ENCODE measurements at places on chromosomes 3 and 15. TPM values are rescaled to one million over a fixed set of nuclear protein-coding genes. Genes with fewer than 3 reads are reported as not detected.

ROPN1 gene
- total RNA-seq: not detected

STRA6 gene
- not detected for total RNA-seq

APEH gene
- 113 TPM for total RNA-seq

CRABP1 gene
- not detected for total RNA-seq

MCTP2 gene
- 2.1 TPM for total RNA-seq

REC114 gene
- 0.84 TPM for total RNA-seq

CCDC54 gene
- not detected for total RNA-seq

ADAMTSL3 gene
- total RNA-seq: 9.2 TPM

ZNF662 gene
- 3.1 TPM for total RNA-seq

SLC12A8 gene
- 0.52 TPM for total RNA-seq

SEMA7A gene
- 1.3 TPM for total RNA-seq

ITGA11 gene
- 23.5 TPM for total RNA-seq

MOBP gene
- total RNA-seq: not detected

RBMS3 gene
- 20.7 TPM for total RNA-seq

VILL gene
- total RNA-seq: 2.7 TPM

KCNMB3 gene
- 1.1 TPM for total RNA-seq

SPINK8 gene
- total RNA-seq: not detected

TEX9 gene
- total RNA-seq: 0.40 TPM

COL6A6 gene
- 1.6 TPM for total RNA-seq

ERC2 gene
- total RNA-seq: 0.94 TPM

SEMA3B gene
- 20.6 TPM for total RNA-seq

PRSS50 gene
- 0.10 TPM for total RNA-seq

CEP19 gene
- 1.0 TPM for total RNA-seq

AVEN gene
- 25.8 TPM for total RNA-seq

CCR8 gene
- not detected for total RNA-seq

CILP gene
- 7.8 TPM for total RNA-seq

ATP1B3 gene
- total RNA-seq: 31.1 TPM

TMEM108 gene
- 0.52 TPM for total RNA-seq

MKRN3 gene
- 0.72 TPM for total RNA-seq

GRAMD2A gene
- not detected for total RNA-seq

LAMB2 gene
- total RNA-seq: 798 TPM

RASGRP1 gene
- total RNA-seq: 0.42 TPM

SSUH2 gene
- 0.57 TPM for total RNA-seq

ZPLD1 gene
- total RNA-seq: not detected

GOLGA8H gene
- total RNA-seq: not detected

MAGEF1 gene
- 27.4 TPM for total RNA-seq

GOLGA8T gene
- 0.27 TPM for total RNA-seq

KNG1 gene
- 0.37 TPM for total RNA-seq

PRR20G gene
- not detected for total RNA-seq

P2RY13 gene
- total RNA-seq: 1.2 TPM

ARGFX gene
- total RNA-seq: not detected

All from left ventricle myocardium superior (tissue), 1 donor.